ENCODE measurements at places on chromosomes 3 and 15.

DNA sequence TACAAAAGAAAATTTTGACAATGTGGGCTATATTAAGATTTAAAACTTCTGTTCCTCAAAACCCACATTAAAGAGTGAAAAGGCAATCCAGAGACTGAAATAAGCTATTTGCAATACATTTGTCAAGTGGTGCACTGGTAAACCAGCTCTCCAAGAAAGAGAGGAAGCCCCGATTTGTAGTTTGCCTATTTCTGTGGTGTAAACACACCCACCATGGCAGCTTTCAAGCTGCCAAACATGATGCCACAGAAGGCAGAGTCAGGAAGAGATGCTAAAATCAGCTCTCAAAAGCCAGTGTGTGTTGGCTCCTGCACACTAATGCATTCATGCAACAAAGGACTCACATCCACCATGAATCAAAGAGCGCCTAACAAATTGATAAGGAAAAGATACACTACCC lies 17.5 kb downstream of the RFTN1 start:
- DNase-seq = peak; percentile 35

- DNase-seq = no peak
Observed at GRCh38 chr15:66886241-66886675, 179.1 kb upstream of the SMAD3 start.

- DNase-seq = peak; percentile 50
Observed at GRCh38 chr3:182793663-182794454, 555 bp downstream of the ATP11B start.

GRCh38 chr3:43289841-43290470 lies 3.6 kb downstream of the SNRK start:
- DNase-seq = no peak

- no peak for DNase-seq
Observed at GRCh38 chr15:61769557-61769956, 290.7 kb downstream of the VPS13C start.

DNA sequence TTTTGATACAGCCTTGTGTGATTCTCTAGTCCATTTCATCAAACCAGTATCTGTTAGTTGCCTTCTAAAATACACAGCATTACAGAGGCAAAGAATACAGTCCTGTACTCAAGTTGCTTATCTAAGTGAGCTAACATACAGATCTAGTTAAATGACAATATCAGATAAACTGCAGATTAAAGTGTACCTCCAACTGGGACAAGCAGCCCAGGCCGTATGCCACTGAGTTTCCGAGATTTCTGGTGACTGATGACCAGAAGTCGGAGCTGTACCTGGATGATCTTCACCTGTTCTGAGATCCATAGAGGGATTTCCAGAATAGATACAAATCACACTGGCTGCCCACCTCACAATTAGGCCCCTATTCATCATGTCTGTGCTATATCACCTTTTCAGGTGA lies 6.3 kb upstream of the TRIM59 start:
- DNase-seq = no peak

DNA sequence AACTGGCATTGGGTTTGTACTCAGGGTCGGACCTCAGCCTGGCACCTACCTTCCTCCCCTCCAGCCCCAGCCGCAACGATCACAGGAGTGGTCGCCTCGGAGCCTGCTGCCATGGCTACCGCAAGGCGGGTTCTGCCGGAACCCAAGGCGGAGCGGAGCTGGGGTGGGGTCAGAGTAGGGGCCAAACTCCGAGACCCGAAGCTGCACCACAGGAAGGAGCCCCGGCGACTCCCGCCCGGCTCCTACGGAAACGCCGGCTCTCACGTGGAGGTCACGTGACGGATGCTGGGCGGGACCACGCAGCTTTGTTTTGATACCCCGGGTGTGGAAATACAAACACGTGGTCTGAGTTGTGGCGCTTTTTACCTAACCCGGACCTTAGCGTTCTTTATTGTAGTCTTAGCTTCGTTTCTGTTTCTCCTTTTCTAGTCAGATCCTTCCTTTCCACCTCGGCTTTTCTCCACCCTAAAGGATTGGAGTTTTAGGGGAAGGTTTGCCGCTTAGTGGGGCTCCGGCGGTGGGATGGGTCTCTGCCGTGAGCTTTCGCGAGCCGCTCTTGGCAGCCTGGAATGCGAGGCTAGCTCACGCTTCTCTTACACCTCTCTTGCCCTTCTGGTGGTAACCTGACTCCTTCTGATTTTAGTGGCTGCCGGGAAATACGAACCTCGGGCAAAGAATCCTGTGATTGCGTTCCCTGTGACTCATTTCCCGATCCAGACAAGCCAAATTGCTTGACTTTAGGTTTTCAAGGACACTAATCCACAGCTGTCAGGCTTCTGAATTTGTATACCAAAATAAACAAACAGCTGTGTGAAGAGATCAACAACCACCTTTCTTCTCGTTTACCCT lies at the start of gene HSPBAP1:
TSS of gene HSPBAP1 (minus strand) at position 264 of the 849 bp plus-strand sequence. CDS start at position 113, 151 bp downstream.
- DNase-seq = peak; percentile 84

DNA sequence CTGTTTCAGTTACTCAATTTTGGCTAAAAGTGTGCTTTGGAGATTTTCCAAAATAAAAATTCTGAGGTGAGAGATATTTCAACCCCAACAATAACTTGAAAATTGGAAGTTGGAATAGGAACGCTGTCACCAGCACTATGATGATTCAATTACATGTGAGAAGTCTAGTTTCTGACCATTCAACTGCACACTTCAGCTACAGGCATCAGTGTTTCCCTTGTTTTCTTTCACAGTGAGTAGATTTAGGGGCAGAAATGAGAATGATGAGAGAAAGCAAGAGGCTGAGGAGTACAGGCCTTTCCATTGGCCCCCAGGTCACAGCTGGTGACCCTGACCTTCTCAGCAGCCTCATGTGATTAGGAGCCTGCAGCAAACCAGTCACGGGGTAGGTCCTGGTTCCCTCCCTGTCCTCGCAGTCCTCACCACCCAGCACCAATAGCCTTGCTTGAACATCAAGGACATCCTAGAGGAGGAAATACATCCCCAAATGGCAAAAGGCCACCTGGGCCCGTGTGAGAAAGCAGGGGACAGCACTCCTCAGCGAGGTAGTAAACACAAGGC lies 10.0 kb upstream of the FILIP1L start:
- DNase-seq = no peak

DNA sequence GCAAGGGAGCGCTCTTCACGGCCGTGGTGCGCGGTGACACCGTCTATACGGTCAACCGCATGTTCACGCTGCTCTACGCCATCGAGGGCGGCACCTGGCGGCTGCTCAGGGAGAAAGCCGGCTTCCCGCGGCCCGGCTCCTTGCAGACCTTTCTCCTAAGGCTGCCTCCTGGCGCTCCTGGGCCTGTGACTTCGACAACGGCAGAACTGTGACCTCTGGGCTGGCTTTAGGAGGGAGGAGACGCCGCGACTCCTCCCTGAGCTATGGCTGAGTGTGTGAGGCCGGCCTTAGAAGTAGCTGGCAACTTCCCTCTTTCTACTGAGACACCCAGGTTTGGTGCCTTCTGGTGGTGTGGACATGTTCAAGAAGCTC lies 1.4 kb downstream of the KBTBD13 start:
- DNase-seq = peak; percentile 33
